Left hindlimb (tissue), 1 donor: ENCODE measurements at places on chromosomes 6 and 20.

- DNase-seq: no peak
Measured at GRCh38 chr20:50712771-50713656, 18.4 kb upstream of the PARD6B start.

DNA sequence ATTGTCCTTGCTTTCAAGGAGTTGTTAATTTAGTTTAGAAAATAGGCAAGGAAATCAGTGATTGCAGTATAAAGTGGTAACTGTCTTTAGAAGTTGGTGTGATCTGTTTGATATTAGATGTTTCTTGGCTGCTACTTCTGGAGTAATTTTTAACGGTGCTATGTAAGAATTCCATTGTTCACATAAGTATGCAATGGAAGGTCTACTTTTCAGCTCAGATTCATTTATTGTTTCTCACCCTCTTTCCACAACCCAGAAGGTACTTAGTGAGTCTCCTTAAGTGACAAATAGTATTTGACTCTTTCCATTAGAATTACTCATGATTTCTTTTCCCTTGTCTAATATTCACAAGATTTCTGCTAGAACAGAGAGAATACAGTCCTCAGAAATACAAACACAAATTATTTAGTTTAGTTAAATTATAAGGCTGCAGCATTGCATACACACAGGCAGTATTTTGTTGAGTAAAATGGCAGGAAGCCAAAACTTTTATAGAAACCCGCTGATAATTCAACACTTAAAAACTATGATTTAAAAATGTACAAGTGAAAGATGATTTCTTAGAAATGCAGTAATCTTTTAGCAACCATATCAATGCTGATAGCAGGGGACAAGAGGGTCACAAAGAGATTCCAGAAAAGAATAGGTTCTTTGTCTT, 554.3 kb downstream of the CD109 start:
- no peak for DNase-seq

DNA sequence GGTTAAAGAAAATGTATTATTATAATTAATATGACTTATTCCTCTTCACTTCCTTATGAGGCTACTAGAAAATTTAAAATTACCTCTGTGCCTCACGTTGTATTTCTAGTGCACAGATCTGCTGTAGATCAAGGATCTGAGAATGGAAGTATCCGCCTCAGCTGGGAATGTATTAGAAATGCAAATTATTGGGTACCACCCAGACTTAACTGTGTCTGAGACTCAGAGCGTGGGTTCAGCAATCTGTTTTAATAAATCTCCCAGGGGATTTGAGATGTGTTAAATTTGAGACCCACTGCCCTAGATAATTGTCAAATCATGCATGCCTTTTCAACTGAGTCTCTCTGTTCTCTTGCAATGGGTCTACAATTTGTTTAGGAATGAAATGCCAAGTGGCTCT, 658.0 kb upstream of the NOX3 start:
- no peak for DNase-seq

DNA sequence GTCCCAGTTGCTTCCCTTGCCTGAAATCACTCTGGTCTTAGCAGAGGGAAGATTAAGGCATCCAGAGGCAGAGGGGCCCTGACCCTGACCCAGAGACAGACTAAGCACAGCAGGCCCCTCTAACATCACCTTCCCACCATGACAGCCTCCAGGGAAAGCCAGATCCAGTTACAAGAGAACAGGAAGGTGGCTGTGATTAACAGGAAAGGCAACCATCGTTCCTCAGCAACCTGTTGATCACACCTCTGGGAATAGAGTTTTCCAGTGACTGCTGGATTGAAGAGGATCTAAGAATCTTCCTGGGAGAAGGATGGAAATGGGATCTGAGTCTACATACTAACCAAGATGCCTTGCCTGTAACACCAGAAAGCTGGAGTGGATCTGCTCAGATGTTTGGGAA, 5.2 kb upstream of the TREM1 start:
- no peak for DNase-seq

GRCh38 chr6:96235927-96236326, 220.2 kb downstream of the FUT9 start:
- DNase-seq: no peak

DNA sequence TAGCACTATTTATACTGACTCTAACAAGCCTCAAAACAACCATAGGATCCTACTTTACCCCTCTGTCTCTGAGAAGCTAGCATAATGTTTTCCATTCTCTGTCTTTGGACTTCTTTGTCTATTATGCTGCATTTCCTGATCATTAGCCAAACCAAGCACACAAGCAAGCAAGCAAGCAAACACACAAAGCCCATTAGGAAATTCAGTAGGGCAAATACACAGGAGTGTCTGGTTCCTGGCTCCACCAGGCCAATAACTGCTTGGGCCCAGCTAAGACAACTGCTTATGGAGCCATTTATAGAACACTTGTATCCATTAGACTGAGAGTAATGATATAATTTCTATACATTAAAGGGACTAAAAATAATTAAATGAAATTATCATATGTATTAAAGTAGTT, 952.9 kb upstream of the EPHA7 start:
- DNase-seq: no peak

DNA sequence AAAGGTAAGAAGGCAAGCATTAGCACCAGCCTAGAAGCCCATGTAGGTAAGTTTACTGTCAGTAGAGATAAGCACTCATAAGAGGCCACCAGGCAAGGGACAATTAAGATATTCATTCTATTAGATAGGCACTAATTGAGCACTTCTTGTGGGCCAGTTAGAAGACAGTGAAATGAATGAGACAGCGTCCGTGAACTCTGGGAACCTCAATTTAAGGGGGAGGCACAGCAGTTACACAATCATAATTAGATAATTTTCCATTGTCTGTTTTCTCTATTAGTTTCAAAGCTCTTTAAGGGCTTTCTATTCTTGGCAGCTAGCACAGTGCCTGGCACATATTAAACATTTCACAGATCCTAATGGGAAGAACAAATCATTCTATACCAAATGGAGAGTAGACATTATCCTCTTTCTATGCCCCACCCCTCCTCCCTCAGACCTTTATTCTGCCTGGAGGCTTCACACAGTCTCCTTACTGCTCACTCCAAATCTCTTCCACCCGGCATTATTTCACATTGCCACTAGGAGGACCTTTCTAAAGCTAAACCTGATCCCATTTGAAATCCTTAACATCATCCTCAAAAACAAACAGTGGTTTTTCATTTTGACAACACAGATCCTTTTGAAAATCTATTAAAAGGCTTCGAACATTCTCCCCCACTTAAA, 529.6 kb downstream of the ADGRB3 start:
- DNase-seq: no peak

DNA sequence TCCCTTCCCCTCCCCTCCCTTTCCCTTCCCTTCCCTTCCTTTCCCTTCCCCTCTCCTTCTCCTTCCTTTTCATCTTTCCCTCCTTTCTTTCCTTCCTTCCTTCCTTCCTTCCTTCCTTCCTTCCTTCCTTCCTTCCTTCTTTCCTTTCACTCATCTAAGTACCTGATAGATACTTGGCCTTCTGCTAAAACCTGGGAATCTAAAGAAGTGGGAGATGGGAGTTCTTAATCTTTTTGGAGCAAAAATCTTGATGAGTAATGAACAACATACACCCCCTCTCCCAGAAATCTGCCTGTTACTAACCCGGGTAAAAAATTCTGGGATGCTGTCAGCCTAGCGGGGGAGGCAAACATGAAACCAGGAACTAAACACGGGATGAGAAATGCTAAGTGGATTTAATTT, 100.7 kb downstream of the VEGFA start:
- no peak for DNase-seq

DNA sequence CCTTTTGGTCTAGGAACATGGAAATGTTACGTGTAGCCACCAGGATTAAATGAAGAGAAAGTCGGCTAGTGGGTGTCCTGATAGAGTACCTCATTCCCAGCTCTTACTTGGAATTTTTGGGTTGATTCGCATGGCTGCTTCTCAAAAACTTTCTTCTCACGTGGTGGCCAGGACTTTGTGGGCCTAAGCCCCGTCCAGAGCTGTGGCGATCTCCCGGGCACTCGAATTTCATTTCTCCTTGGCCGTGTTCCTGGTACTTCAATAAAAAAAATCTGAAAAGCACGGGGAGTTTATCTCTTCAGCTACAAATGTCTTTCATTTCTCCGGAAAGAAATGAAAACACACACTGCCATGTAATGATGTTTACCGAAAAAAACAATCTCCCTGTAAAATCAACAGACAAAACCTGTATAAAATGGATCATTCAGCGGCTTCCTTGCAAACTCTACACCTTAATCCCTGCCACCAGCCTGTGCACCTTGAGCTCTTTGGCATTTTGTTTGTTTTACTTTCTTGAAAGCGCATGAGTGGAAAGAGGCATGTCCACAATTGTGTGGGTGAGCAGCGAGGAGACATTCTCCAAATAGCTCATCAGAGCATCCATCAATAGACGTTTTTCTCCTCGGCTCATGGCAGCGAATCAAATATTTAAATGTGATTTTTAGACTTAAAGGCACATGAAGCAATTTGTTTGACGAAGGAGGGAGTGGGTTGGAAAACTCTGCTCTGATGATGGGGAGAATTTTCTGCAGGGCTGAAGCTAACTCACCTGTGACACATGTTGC, 173.1 kb downstream of the TFAP2C start:
- no peak for DNase-seq
